ENCODE measurements at places on chromosomes 7 and 10. TPM values are rescaled to one million over a fixed set of nuclear protein-coding genes. Genes with fewer than 3 reads are reported as not detected.

Gene CPA2
- polyA plus RNA-seq, result not detected

Gene TNKS2
- 17.0 TPM for polyA plus RNA-seq

Gene TMEM139
- polyA plus RNA-seq, result 0.07 TPM

- H3K36me3 ChIP-seq, result no peaks in the 10 kb centered on the region
- no peaks in the 10 kb centered on the region for H3K27me3 ChIP-seq
- H3K4me3 ChIP-seq, result no peak overlapping the region
- H3K27ac ChIP-seq, result no peak overlapping the region
- DNase-seq, result no peak
Observed at GRCh38 chr10:7659560-7659959, 7.2 kb downstream of the ITIH5 start.

DNA sequence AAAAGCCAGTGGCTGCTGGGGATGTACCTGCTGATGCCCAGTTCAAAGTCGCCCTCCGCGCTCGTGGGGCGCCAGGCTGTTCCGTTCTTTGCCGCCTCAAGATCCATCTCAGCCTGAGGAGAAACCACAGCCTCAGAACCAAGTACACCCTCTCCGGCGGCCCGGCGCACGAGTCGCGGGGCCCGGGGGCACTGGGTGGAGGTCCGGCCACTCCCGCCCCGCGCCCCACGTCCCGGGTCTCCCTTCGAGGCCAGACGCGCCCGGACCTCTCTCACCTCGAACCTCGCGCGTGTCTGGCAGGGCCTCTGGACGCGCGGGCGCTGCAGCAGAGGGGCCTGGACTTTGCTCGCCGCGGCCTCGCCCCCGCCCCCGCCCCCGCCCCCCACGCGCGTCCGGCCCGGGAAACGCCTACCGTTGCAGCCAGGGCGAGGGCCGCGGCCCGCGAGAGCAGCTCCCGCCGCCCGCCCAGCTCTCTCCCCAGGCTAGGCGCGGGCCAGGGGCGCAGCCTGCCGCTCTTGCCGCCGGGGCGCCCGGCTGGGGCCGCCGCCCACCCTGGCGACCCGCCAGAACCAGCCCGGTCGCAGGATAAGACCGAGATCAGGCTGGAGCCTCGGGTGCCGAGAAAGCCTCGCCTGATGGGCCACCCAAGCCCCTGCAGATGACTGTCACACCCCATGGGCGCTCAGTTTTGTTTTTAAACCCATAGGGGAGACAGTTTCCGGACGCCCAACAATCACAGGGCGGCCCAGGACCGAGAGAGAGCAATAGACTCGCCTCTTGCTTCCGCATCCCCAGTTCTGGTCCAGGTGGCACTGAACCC is at the start of gene ABCB4:
Gene ABCB4, minus strand, starts transcription at position 322 of the 820 bp plus-strand sequence. Its CDS starts 215 bp downstream, at position 107.
- no peak within 1 kb of the TSS for H3K27ac ChIP-seq
- no peaks in the 10 kb centered on the region for H3K4me1 ChIP-seq
- H3K27me3 ChIP-seq, result peaks cover 28% of the 10 kb centered on the region
- DNase-seq, result no peak
- no peaks in the 10 kb centered on the region for H3K36me3 ChIP-seq

All from IMR-90 (cell line).